Activated CD4-positive, alpha-beta T cell treated with anti-CD3 and anti-CD28 coated beads, Interleukin-2, amount 50 U/mL, for 48 hours (primary cell): ENCODE measurements at places on chromosomes 3 and 15.
A peak's percentile ranks its signal among the peaks of the same experiment; 100 is the strongest.

DNA sequence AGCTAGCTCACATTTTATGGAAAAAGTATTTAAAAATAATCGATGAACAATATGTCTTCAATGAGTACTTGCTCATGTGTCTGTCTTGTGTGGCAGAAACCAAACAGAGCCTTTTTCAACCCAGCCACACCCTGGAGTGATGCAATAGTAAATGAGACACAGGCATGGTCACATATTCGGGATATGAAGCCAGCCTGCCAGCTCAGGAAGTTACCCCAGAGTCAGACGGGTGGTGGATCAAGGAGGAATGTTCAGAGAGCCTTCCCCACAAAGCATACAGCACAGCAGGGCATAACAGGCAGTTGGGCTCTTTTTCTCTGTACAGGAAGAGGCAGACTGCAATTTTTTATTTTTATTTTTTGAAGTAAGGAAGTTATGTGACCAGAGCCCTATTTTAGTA is 27.3 kb downstream of the LARP6 start:
- DNase-seq: no peak

GRCh38 chr3:89964347-89964746 is 856.9 kb downstream of the EPHA3 start:
- no peak for DNase-seq

DNA sequence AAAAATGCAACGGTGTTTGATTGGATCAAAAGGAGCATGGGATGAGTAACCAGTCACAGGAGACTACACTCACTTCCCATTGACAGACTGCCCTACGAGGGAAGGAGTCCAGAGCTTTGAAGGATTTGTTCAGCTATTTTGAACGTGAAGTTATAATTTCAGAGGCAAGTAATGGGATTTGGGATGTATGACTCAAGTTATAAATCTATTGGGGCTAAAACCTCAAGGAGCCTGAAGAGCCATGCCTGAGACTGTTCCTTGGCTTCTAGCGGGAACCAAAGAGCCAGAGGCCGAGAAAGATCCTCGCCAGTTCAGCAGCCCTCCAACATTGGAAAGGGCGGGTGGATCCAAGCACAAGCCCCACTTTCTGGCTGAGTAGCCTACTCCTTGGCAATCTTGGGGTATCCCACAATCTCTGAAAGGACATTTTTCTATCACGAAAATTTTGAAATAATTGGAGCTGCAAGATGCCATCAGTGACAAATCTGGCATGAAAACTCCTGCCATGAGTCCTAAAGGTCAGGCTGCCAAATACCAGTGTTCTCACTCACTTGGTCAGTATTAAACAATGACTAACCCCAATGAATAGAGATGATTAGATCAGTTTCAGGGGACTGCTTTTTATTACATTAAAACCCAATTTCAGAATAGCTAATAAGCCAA is 48.6 kb upstream of the SLCO2A1 start:
- no peak for DNase-seq

- no peak for DNase-seq
Observed at GRCh38 chr3:101117980-101118379, 124.8 kb upstream of the ABI3BP start.

DNA sequence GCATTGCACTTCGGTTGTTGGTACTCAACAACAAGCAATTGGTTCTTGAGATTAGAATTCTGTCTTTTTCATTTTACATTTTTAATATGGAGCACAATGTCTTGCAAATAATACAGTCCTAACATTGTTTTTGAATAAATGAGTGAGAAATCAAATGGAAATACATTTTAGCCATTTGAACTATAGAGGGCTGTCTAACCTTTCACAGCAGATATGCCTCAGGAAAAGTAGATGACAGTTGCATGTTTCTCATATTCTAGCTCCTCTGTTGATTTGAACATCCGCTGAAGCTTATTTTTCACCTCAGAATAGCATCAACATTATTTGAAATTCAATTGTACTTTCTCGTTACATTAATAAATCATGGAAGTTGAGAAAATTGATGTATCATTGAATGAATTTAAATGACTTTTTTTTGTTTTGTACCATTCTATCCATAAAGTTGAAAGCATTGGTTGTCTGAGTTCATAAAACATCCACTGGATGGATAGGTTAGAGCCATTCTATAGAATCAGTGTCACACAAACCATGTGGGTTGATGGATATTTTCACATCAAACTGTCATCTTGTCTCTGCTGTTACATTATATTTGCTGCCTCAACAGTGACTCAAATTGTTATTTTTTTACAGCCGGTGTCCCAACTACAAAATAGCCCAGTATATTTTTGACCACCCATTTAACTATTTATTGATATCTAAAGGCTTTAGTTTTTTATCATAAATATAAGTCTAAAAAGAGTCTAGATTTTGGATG is 928.3 kb downstream of the NSUN3 start:
- DNase-seq: no peak

DNA sequence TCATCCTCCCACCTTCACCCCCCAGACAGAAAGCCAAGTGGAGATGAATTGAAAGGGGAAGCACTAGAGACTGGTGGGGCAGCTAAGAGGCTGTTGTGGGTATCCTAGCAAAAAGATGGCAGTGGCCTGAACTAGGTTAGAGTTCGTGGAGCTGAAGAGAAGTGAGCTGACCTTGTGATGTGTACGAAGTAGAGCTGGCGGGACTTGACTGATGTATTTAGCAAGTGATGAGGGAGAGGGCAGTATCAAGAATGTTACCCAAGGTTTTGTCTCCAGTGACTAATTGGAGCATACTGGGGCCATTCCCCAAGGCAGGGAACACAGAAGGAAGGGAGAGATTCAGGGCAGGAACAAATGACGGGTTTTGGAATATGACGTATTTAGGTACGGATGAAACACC is 50.0 kb upstream of the CP start:
- no peak for DNase-seq

- DNase-seq: no peak
Observed at GRCh38 chr3:183526838-183527427, 28.6 kb downstream of the KLHL6 start.

GRCh38 chr3:26621906-26622620 is 509 bp upstream of the LRRC3B start:
- no peak for DNase-seq

DNA sequence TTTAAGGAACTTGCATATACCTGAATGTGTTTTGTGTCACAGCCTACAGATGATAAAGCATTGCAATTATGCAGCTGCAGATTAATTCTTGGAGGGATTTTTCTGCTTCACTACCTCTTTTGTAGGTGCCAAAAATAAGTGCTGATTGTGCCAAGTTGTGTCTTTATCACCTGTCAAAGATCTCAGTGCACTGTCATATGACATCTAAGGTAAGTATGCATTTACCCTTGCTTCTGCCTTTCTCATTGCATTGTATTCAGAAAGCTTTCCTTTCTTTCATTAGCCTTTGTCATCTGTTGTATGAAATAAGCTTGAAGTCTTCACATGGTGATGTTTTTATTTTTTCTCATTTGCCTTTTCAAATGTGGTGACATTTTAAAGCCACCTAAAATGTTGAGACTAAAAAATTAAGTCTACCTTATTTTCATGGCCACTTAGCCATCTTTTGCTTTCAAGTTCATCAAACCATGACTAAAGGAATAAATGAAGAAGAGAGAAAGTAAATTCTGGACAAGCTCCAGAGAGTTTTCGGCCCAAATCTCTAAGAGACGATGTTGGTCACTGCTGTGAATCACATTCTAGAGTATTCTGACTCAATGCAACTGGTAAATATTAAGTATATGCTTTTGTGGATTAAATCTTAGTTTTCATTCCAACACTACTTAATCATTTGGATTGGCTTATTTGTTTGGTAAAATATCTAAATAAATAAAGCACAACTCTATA is 381.8 kb upstream of the EPHA3 start:
- no peak for DNase-seq

- DNase-seq: no peak
Observed at GRCh38 chr3:23752126-23752525, 53.6 kb upstream of the UBE2E1 start.

GRCh38 chr15:63392361-63393009 is 10.8 kb upstream of the CA12 start:
- DNase-seq: no peak

DNA sequence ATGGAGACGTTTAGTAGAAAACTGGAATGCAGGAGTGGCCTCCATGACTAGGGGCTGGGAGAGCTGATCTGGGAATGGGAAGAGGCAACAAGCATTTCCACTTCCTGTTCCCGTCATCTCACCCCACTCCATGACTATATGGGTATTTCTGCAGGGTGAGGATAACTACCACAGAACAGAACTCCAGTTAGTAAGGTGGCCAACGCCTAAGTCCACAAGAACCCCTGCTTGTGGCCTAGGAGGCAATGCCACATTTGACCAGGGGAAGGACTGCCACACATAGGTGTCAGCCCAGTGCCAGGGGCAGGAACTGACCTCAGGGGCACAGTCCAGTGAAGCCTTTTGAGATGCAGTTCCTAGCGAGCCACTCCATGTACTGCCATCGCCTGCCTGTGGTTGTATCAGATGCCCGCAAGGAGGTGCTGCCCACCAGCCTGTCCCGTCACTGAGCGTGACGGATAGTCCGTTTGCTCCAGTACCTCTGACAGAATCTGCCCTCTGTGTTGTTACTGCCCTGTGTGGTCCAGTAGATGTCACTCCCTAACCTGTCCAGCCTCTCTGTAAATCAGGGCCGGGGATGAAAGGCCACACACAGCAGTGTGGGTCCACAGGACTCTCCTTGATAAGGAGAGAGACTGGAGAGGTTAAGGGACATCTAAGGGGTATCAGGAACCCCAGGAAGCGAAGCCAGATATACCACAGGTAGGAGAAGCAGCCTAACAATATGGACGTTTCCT is 3.5 kb upstream of the MTFMT start:
- peak; percentile 35 for DNase-seq

DNA sequence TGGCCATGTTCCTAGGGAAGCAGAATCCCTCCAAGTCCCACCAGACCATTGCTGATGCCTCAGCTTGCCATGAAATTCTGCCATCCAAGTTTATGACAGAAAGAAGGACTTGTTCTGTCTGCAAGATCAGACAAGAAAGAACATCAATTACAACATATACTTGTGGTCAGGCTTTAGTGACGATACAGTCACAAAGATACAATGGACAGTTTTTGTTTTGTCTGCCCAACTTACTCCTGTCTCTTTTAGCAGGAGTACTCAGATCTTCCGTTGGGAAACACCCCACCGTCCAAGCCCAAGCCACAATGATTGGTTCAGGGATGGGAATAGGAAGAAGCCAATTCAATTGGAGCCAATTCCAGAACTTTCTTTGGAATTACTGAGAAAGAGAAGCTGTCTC is 15.7 kb downstream of the KLHL6 start:
- no peak for DNase-seq

DNA sequence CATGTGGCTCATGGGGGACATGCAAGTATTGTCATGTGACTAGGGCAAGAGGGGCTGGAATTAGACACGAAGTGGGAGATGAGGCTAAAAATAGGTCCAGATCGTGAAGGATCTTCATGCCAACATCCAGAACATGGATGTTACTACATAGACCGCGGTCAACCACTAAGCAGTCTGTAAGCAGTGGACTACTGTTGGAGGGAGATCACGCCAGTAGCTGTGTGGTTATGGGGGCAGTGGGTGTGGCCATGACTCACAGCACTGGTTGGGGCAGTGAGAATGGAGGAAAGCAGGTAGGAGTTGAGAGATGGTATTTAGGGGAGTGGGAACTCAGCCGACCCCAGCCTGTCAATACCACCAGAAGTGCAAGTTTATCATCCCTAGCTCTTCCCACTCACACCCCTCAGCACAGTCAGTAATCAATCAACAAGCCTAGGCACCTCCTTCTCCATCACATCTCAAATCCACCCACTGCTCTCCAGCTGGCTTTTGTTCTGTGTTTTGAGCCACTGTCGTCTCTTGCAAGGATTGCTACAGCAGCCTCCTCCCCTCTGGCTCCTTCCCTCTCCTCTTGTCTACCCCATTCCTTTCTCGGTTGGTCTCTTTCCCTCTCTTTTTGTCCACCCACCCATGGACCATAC is 107.2 kb upstream of the ABHD17C start:
- no peak for DNase-seq

DNA sequence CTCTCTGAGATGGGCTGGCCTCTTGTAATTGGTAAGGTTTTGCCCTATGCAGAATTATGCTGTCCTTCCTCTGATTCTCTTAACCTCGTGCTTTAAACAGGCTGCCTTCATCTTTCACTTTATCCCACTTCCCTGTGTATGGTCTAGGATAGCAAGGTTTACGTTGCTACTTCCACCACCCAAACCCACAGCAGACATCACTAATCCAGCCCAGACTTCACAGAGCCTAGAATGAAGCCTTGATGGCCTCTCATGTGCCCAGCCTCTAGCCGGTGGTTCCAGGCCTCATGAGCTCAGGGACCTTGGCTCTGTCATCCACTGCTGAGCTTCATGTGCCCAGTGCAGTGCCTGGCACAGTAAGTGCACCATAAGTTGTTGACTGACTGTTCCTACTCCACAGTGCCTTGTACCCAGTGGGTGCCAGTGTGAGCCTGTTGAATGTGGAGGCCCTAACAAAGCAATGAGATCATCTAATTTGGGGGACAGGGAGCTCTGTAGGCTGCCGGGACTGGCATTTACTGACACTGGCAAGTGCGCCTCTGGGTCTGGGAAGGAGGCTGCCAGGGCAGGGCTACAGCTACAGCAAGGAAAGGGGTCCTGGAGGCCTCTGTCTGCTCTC is 12.5 kb downstream of the SLC6A6 start:
- DNase-seq: no peak

DNA sequence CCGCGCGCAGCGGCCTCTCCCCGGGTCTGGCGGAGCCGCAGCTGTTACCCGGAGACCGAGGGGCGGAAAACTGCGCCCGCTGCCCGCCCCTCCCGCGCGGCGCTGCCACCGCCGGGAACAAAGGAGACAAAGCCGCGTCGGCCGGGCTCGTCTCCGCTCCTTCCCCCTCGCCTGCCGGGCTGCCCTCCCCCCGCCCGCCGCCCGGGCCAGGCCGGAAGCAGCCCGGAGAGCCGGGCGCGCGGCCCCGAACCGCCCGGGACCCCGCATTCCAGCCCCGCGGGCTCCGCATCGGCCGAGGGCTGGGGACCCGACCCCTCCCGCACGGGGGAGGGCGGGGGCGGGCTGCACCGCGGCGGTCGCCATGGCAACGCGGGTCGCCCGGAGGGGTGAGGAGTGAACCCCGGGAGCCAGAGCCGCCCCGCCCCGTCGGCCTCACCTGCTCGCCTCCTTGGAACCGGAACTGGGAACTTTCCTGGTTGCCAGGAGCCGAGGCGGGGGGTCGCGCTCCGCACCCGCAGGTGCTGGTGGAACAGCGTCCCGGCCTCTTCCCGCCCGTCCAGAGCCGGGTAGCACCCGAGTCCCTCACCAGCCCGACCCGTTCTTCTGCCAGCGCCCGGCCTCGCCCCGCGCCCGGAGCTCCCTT is 448 bp downstream of the PLXNB1 start:
- DNase-seq: peak; percentile 61

DNA sequence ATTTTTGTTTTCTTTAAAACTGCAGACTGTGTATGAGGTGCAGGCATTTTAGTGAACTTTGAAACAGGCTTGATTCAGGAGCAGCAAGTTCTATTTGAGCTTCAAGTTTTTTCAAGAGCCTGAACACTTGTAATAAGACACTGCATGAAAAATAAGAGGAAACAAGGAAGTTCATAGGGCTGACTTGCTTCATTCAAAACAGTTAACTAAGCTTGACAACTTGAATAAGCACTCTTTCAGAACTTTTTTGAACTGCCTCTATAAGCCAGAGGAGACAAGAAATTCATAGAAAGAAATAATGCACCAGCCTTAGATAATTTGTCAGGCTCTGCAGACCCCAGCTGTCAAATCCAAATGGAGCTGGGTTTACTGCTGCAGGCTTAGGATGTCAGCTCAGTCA is 130.2 kb downstream of the SSR3 start:
- DNase-seq: no peak
